ENCODE measurements at places on chromosomes 7 and 10.

- DNase-seq = no peak
Measured at GRCh38 chr10:113304726-113305125, 248.1 kb upstream of the HABP2 start.

DNA sequence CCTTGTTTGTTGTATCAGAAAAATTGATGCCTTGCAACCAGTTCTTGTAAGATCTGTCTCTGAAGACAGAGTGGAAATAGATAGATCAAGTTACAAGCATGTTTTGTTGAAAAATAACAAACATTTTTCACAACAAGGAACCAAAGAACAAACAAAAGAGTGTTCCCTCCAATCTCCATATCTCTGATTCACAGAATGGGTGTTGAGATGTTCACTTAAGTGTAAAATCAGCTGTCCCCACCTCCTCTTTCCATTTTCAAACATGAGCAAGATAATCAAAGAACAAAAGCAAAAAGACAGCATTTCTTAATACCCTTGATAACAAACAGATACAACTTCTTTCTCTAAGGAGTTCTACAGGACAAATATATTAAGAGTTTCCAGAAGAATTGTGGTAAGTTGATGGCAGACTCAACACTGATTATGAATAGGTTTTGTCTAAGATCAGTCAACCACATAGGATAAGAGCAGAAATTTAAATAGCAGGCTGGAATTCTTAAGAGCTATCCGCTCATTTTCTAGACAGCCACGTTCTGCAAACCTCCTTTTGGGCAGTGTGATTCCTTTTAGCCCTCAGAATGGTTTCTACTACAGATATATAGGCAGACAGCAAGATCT is 970.9 kb upstream of the AUTS2 start:
- DNase-seq = no peak

GRCh38 chr10:96017191-96017687 is 26.1 kb upstream of the CCNJ start:
- no peak for DNase-seq

GRCh38 chr7:129832701-129833227 is 120.0 kb downstream of the UBE2H start:
- no peak for DNase-seq

DNA sequence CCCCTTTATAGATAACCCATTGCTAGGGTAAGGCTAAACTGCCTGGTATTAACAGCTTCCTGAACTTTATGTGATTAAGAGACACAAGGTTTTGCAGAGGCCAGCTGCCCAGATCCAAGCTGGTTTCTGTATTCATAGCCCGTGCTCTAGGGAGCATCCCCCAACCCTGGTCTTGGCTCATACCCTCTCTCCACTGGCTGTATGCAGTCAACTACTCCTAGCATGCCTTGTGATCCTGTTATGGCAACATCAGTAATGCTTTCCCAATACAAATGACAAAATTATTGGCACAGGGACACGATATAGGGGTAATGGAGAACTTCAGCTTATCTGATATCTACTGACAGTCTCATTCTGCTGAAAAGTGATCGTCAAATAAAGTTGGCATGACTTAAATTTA is 202.8 kb upstream of the MKLN1 start:
- DNase-seq = no peak

DNA sequence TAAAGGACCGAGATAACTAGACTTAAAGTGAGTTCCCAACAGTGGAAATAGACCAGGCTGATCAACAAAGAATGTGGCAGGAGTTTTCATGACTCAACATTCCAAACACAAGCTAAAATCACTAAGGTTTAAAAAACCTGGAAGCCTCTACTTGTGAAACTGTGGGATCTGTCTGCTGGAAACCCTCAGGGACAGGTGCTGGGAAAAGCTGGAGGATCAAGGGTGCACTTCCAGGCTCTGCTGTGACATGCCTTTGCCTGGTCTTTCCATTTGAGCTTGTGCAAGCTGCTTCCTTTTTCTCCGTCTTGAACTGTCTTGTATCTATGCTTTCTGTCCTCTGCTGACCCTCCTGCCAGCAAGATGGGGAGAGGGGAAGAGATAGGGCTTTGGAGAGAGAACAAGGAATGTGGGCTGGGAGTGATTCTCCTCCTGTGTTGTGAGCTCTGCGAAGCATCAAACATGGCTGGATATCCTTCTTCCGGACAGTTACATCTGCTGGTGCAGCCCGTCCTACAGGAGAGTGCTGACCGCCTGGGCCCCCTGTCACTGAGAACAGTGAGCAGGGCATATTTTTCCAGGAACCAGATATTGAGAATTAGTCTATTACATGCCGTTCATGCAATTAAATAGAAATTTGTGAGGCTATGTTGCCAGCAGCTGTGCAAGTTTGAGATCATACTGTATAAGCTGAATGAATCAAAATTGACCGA is 25.5 kb downstream of the ARHGAP22 start:
- DNase-seq = no peak

- DNase-seq = no peak
Measured at GRCh38 chr7:131879424-131879823, 323.0 kb upstream of the PODXL start.

DNA sequence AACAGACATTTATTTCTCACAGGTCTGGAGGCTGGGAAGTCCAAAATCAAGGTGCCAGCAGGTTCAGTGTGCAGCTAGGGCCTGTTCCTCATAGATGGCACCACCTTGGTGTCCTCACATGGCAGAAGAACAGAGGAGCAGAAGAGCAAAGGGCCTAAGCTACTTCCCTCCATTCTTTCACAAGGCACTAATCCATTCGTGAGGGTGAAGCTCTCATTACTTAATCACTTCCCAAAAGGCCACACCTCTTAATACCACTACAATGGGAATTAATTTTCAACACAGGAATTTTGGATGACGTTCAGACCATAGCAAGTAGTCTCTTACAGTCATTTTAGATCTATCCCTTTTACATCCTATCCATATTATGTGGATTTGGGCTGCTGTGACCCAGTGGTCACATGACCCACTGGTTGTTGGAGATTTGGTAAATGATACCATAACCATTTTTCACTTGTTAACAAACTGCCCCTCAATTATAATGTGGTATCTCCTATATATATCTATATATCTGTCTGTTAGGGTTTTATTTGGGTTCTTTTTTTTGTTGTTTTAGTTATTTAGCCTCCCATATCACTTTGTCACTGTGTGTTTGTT is 63.4 kb downstream of the BBS9 start:
- DNase-seq = no peak

Measured in SW 1271 (cell line).